ENCODE measurements at places on chromosomes 12 and 14. TPM values are rescaled to one million over a fixed set of nuclear protein-coding genes. Genes with fewer than 3 reads are reported as not detected.

Gene AQP2
- total RNA-seq: not detected

GRCh38 chr14:52949711-52950409 is 990 bp downstream of the FERMT2 start:
- DNase-seq: peak; percentile 63

- no peak for DNase-seq
Observed at GRCh38 chr12:64864319-64864718, 39.9 kb downstream of the TBC1D30 start.

DNA sequence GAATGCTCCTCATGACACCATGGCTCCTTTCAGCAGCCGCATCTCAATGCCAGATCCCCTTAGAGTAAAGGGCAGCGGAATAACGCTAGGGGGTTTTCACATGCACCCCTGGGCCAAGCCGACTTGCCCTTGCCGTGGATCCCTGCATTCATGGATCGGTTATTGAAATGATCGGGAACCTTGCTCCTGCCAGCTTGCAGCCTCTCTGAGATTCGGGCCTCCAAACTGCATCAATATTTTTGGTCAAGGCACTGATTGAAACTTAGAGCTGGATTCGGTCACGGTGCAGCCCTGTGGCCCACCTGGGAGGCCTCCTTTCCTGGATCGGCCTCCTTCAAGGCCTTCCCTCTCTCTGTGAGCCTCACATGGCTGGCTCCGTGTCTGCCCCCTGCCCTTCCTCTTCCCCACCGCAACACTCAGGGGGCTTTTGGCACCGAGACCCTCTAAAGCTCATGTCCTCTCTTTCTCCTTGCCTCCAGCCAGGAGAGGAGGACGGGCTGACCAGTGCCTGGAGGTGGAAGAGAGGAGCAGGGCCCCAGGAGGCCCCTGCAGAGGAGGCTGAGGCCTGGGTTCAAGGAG is 1.8 kb downstream of the PTPN6 start:
- no peak for DNase-seq

GRCh38 chr12:52181746-52182145 is 10.1 kb downstream of the KRT80 start:
- peak; percentile 85 for DNase-seq

GRCh38 chr12:45637242-45637641 is 92.3 kb upstream of the ARID2 start:
- DNase-seq: no peak

Gene RPS6KL1
- 1.7 TPM for total RNA-seq

DNA sequence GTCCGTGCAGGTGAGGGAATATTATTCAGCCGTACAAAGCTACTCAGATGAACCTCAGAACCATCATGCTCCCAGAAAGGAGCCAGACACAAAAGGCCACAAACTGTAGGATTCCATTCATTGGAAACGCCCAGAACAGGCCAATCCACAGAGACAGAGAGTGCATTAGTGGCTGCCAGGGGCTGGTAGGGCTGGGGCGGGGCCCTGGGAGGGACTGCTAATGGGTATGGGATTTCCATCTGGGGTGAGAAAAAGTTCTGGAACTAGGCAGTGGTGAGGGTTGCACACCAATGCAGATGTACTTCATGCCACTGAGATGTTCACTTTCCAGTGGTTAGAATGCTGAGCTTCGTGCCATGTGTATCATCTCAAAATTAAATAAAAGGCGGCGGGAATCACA is 101.1 kb downstream of the RFLNA start:
- DNase-seq: no peak

Gene RASSF9
- total RNA-seq: 0.68 TPM
